Fibroblast of the aortic adventitia (primary cell): ENCODE measurements at places on chromosomes 3 and 15.
A peak's percentile ranks its signal among the peaks of the same experiment; 100 is the strongest.

- no peak for DNase-seq
Measured at GRCh38 chr3:34742151-34742550, 897.2 kb upstream of the ARPP21 start.

DNA sequence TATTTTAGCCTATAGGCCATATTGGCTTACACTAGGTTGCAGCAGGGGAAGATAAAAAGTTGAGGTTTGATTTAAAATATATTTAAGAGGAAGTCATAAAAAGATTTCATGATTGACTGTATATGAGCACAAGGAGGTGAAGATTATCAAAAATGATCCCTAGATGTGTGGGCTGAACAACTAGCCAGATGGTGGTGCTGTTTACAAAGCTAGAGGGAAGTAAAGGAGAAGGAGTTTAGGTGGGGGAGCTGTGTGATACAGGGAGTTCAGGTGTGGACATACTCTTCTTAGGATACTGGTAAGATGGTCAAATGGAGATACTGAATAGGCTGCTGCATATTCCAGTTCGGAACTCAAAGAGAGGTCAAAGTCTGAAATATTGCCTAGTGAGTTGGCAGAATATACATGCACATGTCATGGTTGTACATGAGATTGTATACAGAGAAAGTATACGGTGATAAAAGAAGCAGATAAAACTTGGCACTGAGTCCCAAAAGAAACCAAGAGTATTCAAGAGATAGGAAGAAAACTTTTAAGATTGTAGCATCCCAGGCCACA is 727.8 kb downstream of the NLGN1 start:
- peak; percentile 65 for DNase-seq

DNA sequence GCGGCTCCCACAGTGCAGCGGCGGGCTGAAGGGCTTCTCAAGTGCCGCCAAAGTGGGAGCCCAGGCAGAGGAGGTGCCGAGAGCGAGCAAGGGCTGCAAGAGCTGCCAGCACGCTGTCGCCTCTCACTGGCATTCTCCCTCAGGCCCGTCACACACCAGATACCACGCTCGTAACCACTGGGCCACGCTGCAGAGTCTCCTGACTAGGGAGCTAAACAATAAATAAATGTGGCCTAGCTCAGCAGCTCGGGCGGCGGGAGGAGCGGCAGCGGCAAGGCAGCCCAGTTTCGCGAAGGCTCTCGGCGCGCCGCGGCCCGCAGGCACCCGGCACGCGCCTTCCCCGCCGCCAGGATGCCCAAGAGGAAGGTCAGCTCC is 55.9 kb upstream of the FAM174B start:
- DNase-seq, result no peak

GRCh38 chr15:66288551-66289185 is 4.7 kb upstream of the DIS3L start:
- peak; percentile 21 for DNase-seq

DNA sequence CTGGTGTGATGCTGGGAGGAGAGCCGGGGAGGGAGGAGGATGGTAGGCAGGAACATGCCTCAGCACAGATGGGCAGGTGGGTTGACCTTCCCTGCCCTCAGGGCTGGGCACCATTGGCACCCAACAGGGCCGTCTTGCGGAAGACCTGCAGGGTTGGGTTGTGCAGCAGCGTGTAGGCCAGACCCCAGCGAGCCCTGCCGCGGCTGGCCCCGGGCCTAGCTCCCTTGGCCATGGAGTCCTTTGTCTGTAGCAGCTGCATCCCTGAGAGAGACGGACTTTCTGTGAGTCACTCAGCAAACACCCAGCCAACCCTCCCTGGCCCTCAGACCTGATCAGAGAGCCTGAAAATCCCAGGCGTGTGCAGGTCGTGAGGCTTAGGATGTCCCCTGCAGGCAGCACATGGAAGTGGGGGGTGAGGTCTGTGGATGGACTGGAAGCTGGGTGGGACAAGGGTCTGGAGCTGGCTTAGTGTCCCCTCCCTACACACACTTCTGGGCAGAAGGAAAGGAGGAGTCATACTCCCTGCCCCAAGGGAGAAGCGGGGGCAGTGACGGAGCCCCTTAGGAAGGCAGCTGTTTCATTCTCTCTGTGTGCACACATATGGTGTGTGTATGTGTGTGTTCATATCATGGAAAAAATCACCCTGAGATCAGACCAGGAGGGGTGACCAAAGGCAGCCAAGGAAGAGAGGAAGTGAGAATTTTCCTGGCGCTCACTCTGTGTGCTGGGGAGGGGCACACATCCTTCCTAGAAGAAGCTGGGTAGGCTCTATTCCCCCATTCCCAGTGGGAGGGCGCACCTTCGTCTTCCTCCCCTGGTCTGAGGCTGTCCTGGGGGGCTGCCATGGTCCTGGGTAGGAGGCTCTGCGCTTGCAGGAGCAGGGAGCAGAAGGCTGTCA is 6.7 kb downstream of the ISLR start:
- peak; percentile 86 for DNase-seq

- peak; percentile 65 for DNase-seq
Measured at GRCh38 chr3:154779571-154779970, 300.5 kb upstream of the MME start.

- DNase-seq, result no peak
Measured at GRCh38 chr15:27486051-27486450, 515.1 kb downstream of the GABRG3 start.

- peak; percentile 49 for DNase-seq
Measured at GRCh38 chr15:50996641-50997040, 88.2 kb downstream of the AP4E1 start.

- peak; percentile 14 for DNase-seq
Measured at GRCh38 chr3:42701371-42702065, 1.1 kb downstream of the HHATL start.

DNA sequence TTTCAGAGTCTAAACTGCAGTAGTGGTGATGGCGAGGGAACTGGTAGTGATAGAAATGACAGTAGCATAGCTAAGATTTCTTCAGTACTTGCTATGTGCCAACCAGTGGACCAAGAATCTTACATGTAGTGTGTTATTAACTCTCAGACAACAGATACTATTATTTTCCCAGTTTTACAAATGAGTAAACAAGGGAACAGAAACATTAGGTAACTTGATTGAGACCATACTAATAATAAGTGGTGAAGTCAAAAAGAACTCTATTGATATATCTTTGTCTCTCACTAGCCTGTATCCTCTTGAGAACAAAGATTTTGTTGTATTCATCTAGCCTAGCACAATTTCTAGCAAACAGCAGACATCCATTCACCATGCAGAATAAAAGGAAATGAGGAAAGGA is 250.1 kb downstream of the ZBTB20 start:
- no peak for DNase-seq

DNA sequence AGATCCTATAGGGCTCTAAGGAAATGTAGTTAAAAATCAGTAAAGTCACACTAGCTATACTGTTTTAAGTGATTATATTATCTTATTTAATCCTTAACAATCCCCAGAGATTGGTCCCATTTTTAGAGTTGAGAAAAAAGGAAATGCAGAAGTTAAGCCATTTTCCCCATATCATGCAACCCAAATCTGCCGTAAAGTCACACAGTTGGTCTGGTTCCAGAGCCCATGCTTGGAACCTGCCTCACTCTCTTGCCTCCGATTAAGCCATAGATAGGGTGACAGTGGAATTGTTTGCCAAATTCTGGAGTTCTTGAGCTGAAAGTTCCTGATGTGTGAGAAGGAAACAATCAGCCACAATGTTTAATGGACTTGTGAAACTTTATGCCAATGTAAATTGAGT is 2.3 kb upstream of the P2RY13 start:
- no peak for DNase-seq
